ENCODE measurements at places on chromosomes 13 and 19.
A peak's percentile ranks its signal among the peaks of the same experiment; 100 is the strongest.

- no peak for DNase-seq
Observed at GRCh38 chr13:26050568-26051230, 1.1 kb downstream of the SHISA2 start.

- DNase-seq = no peak
Observed at GRCh38 chr13:29182216-29182615, 362.1 kb downstream of the MTUS2 start.

DNA sequence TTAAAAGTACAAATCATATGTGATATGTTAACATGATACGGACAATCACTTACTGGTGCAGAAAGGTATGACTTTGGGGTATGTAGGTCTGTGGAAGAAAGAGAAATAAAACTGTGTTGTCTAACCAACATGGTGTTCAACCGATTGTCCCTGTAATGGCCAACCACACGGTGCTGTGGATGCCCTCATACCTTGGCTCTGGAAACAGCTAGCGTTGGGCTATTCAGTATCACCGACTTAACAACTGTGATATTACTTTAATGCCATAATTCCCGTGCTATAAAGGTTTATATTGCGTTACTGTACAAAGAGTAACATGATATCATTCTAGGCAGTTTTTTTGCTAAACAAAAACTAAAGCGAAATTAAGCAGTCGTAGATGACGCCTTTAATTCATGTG is 448.3 kb downstream of the EFNB2 start:
- no peak for DNase-seq

DNA sequence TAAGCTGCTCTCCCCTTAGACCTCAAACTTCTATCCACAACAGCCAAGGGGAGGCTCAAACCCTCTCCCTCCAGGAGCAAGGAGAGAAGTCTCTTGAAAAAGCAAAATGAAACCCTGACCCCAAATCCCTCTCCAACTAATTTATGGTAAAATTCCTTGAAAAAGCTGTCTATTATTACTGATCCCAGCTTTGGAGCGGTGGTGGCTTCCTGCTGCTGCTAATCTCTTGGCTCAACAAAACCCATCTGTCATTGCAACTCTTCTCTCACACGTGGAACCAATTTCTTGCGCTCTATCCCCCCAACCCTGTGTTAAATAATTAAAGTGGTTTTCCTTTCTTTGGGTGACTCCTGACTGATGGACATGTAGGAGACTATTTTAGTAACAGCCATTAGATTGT is 64.1 kb upstream of the OXGR1 start:
- no peak for DNase-seq

DNA sequence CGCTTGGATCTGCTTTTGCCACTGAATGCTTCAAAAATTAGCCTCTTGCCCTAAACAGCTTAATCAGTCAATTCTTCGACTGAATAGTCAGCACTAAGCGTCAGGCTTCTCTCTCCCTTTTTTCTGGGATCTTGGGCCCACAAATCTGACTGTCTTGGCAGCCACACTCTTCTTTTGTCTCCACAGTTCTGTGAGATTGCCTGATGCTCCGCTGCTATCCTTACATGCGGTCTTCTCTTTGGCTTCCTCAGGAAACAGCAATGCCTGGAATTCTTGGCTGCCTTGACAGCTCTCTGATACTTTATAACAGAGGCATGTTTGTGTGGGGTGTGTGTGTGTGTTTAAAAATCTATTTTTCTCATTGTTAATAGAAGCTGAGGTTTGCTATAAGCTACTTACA is 32.6 kb downstream of the ERCC5 start:
- DNase-seq = no peak

- DNase-seq = no peak
Observed at GRCh38 chr19:46634045-46634655, 1.9 kb downstream of the GNG8 start.

DNA sequence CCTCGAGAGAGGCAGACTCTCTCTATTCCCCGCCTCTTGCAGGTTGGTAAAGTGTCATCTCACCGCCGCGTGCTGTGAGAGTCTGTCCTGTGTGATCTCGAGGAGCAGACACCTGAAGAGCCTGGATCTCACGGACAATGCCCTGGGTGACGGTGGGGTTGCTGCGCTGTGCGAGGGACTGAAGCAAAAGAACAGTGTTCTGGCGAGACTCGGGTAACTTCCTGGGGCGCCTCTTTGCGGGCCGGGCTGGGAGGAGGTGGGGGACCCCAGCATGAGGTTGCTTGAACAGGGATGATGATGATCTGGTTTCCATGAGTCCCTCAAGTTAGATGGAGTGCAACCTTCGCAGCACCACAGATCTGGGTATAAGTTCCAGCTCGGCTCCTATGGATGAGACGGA is 67.0 kb downstream of the NLRP5 start:
- DNase-seq = no peak

DNA sequence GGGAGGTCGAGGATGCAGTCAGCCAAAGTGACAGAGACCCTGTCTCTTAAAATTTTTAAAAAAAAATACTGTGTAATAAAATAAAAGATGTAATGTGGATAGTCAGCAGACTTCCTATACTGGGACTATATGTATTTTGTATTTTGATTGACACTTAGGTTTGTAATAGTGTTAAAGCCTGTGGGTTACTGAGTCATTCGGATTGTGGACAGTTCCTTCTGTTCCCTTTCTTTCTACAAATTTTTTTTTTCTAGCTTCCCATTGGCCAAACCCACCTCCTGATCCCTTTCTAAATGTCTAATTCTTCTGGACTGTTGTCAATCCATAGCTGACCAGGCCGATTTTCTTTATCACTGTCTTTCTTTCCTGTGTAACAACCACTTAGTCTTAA is 108.0 kb downstream of the DNAJC3 start:
- DNase-seq = peak; percentile 42

- DNase-seq = no peak
Observed at GRCh38 chr19:45217957-45218334, 27.3 kb downstream of the EXOC3L2 start.

DNA sequence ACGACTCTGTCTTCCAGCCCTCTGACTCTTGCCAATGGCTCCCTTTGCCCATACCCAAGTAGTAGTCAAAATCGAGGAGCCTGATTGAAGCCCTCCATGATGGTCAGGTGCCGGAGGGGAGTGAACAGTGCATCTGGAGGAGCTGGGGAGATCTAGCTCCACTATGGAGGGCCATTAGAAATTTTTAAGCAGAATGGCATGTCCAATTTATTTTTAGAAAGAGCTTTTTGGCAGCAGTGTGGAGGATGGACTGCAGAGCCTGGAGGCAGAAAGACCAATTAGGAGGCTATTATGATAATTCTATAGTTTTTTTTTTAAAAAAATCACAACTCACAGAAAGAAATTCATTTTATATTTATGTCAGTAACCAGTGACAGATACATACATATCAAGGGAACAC is 92.7 kb upstream of the SLC7A1 start:
- DNase-seq = no peak
